NCI-H226 (cell line): ENCODE measurements at places on chromosomes 4 and X.

GRCh38 chr4:101977076-101977475, 186.5 kb downstream of the BANK1 start:
- DNase-seq, result peak; percentile 96

DNA sequence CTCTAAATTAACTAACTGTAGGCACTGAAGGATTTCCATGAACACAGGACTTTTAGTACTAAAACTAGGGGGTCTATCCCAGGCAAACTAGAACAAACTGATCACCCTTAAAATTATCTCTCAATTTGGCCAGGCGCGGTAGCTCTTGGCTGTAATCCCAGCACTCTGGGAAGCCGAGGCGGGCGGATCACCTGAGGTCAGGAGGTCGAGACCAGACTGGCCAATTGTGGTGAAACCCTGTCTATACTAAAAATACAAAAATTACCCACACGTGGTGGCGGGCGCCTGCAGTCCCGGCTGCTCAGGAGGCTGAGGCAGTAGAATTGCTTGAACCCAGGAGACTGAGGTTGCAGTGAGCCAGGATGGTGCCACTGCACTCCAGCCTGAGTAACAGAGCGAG, 436.6 kb downstream of the RPA4 start:
- no peak for DNase-seq

DNA sequence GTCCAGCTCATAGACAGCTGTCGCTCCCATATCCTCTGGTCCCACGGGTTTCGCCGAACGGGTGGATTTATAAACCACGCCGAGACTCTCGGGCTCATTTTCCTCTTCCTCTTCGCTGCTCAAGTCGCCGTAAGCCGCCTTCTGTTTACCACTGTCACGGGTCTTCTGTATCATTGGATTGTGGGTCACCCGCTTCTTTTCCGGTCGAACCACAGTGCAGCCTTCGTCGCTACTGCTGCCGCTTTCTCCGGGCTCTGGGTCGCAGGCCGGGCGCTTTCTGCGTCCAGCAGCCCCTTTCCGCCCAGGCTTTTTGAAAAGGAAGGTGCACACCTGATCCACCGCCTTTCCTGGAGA, 311 bp downstream of the RNF113A start:
- DNase-seq, result no peak

GRCh38 chrX:1449823-1450149, 2.9 kb downstream of the ASMTL start:
- no peak for DNase-seq

- DNase-seq, result no peak
These were observed 68.3 kb downstream of the FMR1NB start for GRCh38 chrX:148049441-148049840.

DNA sequence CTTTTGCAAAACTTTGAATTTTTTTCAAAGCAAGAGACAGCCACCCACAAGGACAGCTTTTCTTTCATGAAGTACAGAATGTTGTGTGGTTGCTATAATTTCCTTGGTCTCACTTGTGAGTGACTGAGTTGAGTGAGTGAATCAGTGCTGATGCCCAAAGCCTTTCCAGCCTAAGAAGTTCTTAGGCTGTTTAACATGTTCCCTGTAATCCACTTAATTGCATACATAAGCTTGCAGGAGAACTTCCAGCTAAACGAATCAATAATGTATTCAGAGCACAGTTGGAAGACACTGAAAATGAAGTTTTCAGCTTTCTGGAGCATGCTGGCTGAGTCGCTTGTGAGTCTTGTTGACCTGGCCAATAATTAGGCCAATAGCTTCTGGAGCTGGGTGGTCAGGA, 42.0 kb upstream of the GK2 start:
- no peak for DNase-seq

DNA sequence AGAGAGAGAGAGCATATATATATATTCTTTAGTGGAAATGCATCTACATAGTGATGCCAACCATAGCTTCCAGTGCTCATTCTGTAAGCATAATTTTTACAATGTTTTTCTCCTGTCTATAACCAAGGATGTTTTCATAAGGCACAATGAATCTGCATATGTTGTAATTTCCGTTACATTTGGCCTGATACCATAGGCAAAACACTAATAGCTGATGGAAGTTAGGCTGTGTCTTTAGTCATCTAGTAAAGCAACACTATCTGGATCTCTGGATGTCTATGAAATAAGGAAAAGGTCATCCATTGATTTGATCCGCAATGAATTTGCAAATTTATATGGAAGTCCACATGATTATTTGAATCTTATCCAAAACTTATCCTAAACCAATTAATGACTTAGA, 8.1 kb downstream of the PCDH7 start:
- DNase-seq, result no peak

- DNase-seq, result no peak
These were observed 21.8 kb downstream of the TLR2 start for GRCh38 chr4:153705743-153706468.

GRCh38 chrX:11040996-11041395, 70.1 kb upstream of the HCCS start:
- DNase-seq, result no peak

DNA sequence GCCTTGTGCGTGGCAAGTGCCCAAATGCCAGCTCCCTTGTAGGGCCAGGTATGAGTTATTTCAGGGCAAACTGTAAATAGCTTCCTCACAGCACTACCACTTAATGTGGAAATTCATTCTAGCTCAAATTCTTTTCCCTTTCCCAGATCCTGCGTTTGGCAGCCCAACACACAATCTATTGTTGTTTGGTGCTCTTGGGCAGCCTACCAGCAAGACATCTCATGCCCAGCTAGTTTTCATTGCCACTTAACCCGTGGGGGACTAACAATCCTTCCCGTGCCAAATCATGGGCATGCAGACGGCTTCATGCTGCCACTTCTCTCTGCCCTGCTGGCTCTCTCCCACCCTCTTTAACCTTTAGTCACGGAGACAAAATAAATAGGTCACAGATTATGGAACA, 454.2 kb downstream of the GRIA2 start:
- DNase-seq, result no peak

GRCh38 chr4:38266616-38267015, 306.4 kb downstream of the PTTG2 start:
- DNase-seq, result no peak

- DNase-seq, result no peak
These were observed 1.3 kb downstream of the SHOX start for GRCh38 chrX:631802-632365.

DNA sequence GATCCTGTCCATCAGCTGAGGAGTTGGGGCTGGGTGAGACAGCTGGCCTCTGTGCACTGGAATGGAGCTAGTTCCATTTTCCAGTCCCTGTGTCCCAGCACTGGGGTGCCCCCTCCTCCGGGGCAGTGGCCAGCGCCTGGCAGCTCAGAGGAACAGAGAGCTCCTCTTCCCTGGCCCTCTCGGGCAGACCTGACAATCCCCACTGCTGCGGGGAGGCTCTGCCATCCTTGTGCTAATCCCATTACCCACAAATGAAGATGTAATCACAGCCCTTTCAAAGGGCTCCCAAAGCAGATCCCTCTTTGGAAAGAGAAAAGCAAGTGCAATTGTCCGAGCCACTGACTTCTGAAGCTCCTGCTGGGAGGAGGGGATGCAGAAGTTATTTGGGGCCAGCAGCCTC, 75.1 kb upstream of the MSX1 start:
- no peak for DNase-seq

- no peak for DNase-seq
These were observed 127.1 kb upstream of the ANXA3 start for GRCh38 chr4:78424461-78424860.

- no peak for DNase-seq
These were observed 72.0 kb upstream of the PJA1 start for GRCh38 chrX:69237236-69237635.

GRCh38 chr4:79682801-79683530, 274.9 kb upstream of the GK2 start:
- DNase-seq, result no peak
